Posterior cingulate gyrus (tissue), 11 donors: ENCODE measurements at places on chromosomes 12 and 14.

GRCh38 chr12:24197532-24197931 is 248.1 kb upstream of the SOX5 start:
- DNase-seq = no peak

- no peak for DNase-seq
Measured at GRCh38 chr12:101485021-101485420, 9.9 kb downstream of the SPIC start.

GRCh38 chr12:95131589-95132340 is 58.3 kb upstream of the NR2C1 start:
- DNase-seq = no peak

DNA sequence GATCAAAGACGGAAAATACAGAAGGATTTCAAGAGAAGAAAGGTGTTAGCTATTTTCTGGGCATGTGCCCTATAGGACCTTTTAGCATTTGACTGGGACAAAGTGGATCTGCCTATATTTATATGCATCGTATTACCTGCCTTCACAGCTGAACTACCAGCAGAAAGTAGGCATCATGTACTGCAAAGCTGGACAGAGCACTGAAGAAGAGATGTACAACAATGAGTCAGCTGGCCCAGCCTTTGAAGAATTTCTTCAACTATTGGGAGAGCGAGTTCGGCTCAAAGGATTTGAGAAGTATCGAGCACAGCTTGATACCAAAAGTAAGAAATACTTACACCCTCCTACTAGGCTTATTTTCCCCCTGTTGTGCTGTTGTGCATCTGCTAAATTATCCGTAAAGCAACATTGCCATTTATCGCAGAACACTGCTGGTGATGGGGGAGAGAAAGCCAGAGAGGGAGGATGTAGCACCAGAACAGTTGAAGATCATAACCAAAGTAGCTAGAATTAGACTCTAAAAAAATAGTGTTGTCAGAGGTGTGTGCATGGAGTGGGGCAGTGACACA is 282.0 kb upstream of the RGS6 start:
- DNase-seq = no peak

DNA sequence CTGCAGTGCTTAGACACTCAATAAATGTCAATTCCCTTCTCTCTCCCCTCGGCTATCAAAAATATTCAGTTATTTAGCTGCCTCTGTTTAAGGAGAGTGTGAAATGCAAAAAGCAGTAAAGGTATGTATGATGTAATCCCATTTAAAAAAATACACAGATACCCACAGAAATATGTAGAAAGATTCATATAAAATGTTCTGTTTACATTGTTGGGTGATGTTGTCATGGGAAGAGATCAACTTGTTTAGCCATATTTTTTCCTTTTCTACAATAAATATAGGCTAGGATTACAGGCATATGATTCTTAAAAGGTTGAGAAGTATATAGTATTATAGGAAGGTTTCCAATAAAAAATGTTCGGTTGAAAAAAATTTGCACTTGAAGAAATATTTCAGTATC is 7.8 kb downstream of the PPP2R3C start:
- DNase-seq = no peak

GRCh38 chr12:130713581-130713991 is 2.5 kb downstream of the RIMBP2 start:
- DNase-seq = peak; percentile 86

GRCh38 chr14:77882098-77882497 is 82.2 kb downstream of the ADCK1 start:
- DNase-seq = peak; percentile 84

- DNase-seq = no peak
Measured at GRCh38 chr14:76516884-76517283, 140.9 kb downstream of the ESRRB start.

GRCh38 chr12:12561371-12562015 is 1.2 kb downstream of the DUSP16 start:
- peak; percentile 40 for DNase-seq

DNA sequence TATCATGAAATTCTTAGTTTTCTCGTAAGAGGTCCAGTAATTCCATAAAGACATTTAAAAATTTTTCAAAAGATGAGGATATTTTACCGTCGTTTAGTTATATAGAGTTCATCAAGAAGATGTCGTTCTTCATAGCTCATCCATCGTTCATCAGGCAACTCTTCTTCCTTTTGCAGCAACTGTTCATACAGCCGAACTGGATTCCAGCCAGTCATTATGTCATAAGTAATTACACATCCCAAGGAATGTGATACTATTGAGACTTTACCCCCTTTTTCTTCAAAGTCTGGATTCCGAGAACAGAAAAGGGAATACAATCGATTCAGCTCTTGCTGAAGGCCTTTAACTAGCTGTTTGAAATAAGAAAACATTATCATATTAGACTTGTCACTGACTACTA is 90.3 kb downstream of the DDHD1 start:
- no peak for DNase-seq

DNA sequence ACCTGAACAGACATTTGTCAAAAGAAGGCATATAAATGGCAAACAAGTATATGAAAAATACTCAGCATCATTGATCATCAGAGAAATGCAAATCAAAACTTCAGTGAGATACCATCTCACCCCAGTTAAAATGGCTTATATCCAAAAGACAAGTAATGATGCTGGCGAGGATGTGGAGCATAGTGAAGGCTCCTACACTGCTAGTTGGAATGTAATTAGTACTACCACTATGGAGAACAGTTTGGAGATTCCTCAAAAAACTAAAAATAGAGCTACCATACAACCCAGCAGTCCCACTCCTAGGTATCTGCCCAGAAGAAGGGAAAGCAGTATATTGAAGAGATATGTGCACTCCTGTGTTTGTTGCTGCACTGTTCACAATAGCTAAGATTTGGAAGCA is 146.1 kb downstream of the TGFB3 start:
- no peak for DNase-seq

- DNase-seq = no peak
Measured at GRCh38 chr14:93732524-93732923, 55.8 kb downstream of the PRIMA1 start.

GRCh38 chr12:68393417-68393816 is 61.3 kb upstream of the MDM1 start:
- no peak for DNase-seq

DNA sequence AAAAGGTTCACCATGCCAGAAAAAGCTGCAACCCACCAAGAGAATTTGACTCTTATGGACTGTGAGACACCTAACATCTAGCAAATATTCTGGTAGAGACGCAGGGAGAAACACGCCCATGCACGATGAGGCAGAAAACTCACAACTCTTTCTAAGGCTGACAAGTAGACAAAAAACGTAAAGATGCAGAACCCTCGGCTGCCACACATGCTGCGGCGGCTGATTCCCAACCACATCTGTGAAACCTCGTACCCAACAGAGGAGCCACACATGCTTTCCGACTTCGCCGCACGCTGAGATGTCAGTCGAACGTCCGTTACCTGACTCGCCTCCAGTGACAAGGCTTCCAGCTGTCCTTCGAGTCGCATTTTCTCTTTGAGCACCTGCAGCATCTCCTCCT is 21.8 kb downstream of the GOLGA3 start:
- no peak for DNase-seq

DNA sequence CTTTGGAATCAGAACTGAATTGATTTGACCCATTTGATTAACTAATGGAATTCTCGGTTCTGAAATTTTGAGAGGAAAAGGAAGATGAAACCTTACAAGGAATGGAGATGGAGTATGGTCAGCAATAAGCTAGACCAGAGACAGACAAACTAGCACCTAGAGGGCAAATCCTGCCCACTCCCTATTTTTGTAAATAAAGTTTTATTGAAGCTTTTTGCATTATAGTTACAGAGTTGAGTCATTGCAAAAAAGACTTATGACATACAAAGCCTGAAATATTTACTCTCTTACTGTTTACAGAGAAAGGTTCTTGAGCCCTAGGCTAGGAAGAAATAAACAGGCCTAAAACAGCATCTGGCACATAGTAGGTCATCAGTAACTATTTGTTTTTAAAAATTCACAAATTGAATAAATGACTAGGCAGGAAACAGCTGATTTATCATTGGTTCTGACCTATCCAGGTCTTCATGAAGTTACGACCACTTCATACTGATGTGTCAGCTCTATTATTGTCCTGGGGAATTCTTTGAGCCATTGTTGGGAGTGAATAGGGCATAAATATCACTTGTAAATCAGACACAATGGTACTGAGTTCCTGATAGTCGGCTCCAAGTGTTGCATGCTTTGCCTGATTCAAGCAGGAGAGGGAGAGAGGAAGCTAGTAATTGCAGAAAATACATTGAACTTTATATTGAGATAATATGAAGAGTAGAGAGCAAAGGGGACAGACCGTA is 14.6 kb upstream of the STAB2 start:
- no peak for DNase-seq

DNA sequence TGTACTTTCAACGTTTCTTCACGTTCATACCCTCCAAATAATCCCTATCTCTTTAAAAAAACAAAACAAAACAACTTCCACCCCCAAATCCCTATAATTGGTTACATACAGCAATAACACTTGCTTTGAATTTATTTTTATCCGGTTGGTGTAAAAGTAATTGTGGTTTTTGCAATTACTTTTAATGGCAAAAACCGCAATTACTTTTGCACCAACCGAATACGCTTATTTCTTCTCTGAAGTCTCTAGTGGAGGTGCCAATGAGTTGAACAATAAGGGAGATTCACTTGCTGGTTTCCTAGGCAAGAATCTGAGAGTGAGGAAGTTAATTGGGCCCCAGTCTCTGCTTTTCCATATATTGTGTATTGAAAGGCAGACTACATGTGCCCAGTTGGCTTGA is 133.3 kb downstream of the DACT1 start:
- no peak for DNase-seq

- DNase-seq = peak; percentile 65
Measured at GRCh38 chr12:105083551-105084105, 630 bp downstream of the ALDH1L2 start.

DNA sequence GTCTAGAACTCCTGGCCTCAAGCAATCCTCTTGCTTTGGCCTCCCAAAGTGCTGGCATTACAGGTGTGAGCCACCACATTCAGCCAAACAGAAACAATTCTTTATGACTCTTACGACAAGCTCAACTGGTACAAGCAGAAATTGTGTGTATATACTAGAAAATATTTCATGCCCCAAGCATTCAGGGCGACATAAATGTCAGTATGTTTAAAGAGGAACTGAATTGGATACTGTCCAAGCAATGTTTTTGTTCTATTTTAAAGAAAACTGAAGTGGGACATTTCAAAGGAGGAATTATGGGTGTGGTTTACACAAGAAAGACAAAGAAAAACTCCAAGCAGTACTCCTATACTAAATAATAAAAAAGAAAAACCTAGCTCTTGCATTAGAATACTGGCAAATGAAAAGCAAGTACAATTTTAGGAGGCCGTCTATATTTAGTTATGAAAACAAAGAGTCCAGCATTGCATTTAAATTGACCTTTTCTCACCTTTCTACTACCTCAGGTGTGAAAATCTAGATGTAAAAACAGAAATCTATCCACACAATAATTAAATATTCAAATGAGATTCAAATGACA is 48.9 kb downstream of the PPP1R12A start:
- DNase-seq = no peak

- no peak for DNase-seq
Measured at GRCh38 chr12:57085999-57086492, 2.9 kb upstream of the NAB2 start.

DNA sequence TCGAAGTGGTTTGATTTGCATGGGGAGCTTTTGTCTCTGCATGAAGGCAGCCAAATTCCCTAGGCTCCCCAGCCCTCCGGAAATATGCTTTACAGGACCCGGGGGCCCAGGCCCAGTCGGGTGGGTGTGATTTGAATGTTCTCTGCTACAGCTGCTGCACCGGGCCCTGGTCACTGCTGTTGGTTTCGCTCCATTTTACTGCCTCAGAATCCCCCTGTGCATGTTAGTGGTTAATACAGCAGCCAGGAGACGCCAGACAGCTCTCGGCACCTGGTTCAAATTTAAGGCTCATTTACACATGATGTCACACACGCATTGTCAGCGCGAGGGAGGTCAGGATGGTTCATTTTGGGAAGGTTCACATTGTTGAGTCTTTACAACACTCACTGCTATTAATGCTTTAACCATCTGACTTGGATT is 99.6 kb downstream of the SLC38A6 start:
- DNase-seq = no peak

DNA sequence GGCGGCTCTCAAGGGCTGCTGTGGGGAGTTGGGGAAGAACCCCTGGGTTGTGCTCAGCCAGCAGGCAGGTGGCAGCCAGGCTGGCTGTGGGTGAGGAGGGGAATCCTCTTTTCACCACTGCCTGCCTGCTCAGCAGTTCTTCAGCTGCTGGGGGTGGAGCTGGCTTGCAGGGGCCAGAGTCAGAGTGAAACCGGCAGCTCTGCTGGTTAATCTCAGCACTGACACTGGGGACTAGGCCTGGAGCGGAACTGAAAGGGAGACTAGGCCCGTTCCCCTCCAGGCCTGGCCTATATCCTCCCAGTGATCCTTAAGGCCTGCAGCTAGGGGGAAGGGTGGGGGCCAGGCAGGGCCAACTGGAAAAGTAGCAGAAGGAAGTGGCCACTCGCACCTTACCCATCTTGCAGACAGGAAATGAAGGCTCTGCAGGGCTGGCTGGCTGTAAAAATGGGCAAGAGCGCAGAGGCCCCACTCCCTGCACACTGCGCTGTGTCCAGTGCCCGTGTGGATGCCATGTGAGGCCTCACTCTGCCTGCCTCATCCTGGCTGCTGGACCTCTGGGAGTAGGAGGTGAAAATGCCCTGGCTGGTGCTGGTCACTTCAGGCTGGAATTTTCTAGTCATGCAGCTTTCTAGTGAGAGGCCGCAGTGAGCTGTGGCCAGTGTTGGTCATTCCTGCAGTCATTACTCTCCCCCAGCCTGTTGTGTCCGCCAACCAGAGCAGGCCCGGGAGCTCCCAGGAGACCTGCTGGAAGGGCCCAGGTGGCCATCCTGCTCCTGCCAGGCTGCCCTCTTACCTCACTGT is 39.4 kb downstream of the SH2B3 start:
- peak; percentile 33 for DNase-seq

- DNase-seq = no peak
Measured at GRCh38 chr12:127991485-127991884, 275.5 kb upstream of the TMEM132C start.

DNA sequence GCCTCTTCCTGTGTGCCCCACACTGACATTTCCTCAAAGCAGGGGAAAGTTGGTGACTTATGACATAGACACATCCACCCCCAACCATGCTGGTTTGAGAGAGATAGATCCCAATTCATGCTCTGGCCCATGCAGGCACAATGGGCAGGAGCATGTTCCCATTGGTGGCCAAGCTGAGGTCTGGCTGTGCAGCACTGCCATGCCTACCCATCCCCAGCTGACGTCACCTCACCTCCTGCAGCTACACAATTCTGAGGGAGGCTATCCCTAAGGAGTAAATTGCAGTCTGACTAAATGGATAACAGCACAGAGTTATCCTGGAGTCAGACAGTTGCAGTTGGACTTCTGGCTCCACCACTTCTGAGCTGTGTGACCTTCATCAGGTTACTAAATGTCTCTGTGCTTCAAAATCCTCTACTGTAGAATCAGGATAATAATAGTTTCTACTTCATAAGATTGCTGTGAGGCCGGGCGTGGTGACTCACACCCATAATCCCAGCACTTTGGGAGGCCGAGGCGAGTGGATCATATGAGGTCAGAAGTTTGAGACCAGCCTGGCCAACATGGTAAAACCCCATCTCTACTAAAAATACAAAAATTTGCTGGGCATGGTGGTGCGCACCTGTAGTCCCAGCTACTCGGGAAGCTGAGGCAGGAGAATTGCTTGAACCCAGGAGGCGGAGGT is 323.9 kb downstream of the BCL11B start:
- no peak for DNase-seq
